ENCODE measurements at places on chromosomes 3 and 15.

DNA sequence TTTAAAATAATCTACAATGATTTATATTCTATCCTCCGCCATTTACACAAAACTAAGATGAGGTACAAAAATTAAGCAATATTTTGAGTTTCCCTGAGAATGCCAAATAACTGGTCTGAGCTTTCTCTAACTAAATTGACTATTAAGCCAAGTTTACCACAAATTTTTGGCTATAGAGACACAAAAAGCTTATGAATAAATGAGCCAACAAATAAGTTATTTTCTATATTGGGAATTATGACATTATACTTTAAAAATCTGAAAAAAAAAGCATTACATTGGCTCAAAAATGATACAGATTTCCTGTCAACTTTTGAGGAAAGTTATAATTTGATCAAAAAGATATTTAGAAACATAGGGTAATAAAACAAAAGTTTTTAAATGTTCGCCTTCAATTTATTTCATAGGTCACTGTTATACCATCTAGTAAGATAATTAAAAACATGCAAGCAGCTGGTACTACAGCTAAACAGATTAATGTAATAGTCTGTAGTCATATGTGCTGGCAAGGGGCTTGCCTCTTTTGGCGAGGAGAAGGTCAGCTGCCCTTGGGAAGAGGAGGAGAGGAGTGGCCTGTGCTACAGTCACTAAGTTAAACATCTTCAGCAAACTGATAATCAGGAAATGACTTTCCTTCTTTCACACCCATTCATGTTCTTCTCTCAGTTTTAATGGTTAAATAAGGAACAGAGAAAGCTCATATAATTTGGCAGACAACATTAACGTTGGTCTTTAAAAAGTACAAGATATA is 318.5 kb downstream of the TBC1D5 start:
- peak; percentile 33 for DNase-seq

DNA sequence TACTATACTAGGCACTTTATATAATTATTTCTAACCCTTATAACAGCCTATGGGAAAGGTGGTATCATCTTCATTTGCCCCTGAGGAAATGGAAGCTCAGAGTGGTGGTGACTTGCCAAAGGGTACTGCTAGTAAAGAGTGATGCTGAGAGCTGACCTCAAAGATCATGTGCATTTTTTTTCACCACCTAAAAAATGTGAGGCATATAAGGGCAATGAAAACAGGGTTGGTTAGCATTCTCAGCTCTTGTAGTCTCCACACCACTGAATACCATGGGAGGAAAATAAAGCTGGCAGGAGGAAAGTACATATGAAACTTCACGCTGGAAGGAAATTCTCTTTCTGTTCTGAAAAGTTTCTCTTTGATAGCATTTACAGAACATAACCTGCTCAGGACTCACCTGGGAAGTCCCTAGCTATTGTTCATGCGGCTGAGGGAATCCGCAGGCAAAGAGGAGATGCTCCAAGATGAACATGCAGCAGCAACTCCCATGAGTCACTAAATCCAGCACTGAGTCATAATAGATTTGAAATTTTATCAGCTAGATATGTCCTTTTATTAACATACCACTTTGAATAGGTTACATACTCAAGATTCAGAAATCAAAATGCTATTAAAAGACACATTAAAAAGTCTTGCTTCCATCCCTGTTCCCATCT is 17.3 kb downstream of the FAIM start:
- no peak for DNase-seq

DNA sequence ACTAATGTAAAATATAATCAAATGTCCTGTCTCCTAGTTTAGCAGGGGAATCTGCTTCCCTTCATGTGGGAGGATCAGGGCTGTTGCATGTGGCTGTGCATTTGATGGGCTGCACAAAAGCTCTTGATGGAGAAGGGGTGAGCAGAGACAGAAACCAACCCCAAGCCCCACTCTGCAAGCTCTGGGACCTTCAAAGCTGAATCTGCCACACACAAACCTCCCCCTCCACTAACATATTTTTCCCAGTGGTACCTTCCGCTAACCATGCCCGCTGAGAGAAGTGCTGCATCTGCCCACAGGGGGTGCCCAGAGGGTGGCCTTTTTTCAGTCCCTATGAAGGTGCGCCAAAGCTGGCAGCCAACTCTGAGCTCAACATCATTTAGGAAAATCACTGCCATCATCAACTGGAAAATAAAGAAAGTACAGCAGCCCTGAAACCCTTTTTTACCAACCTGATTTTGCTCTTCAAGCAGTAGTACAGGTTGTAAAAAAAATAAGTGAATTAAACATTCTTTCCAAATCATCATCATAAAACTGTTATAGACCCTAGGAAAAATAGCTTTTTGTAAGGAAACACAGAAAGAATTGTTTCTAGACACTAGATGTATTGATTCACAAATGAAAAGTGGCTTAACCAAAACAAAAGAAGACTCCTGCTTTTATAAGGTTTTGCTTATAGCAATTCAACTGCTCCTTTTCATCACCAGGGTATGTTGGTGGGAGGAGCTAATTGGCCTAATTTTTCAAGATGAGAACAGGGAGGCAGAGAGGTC is 97.0 kb downstream of the HHLA2 start:
- no peak for DNase-seq

GRCh38 chr15:58490086-58490887 is 58.5 kb downstream of the LIPC start:
- no peak for DNase-seq

DNA sequence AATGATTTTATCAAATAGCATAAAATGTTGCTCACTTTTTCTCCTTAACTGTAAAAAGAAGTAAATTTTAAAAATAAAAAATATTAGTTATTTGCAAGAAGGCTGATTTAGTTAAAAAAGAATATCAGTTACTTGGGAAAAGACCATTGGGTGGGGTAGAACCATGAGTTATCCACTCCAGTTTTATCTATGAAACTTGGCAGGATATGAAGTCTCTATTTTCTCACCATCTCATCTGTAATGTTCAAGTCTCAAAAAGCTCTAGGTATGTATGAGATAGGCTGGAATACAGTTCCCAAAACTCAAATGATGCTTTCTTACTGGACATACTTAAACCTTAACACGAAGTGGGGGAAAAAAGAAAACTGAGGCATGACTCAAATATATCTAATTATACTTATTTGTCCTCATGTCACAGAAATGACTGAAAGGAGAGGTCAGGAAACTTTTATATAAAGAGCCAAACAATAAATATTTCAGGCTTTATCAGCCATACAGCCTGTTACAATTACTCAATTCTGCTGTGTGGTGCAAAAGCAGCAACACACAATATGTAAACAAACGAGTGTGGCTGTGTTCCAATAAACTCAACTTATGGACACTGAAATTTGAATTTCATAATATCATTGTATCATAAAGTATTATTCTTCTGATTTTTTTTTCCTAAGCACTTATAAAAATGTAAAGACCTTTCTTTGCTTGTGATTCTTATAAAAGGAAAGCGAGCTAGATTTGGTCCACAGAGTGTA is 131.8 kb downstream of the TBL1XR1 start:
- no peak for DNase-seq

GRCh38 chr15:38622304-38622703 is 57.7 kb upstream of the RASGRP1 start:
- no peak for DNase-seq

DNA sequence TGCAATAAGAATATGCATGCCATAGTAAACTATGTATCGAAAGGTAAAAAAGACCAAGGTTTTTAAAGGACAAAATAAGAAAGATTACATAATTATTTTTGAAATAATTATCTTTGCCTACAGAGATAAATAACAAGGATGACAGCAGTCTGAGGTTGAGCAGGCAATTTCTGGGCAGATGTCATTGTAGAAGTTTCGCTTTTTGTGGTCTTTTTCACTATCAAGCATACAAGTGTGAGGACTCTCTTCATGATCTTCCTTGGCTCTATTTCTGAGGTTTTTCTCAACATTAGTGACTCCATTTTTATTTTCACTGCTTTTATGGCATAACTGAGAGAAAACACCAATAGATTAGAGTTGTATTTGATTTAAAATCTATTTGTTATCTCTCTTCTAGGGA is 1337.9 kb upstream of the EPHA6 start:
- DNase-seq, result no peak

DNA sequence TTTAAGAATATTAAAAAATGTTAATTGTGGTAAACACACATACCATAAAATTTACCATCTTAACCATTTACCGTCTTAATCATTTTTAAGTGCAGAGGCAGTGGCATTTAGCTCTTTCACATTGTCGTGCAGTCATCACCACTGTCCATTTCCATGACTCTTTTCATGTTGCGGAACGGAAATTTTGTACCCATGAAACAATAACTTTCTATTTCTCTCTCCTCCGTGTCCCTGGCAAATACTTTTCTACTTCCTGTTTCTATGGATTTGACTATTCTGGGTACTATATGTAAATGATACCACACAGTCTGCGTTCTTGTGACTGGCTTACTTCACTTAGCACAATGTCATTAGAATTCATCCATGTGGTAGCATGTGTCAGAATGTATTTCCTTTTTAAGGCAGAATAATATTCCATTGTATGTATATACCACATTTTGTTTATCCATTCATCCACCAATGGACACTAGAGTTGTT is 27.9 kb downstream of the AKAP13 start:
- no peak for DNase-seq

DNA sequence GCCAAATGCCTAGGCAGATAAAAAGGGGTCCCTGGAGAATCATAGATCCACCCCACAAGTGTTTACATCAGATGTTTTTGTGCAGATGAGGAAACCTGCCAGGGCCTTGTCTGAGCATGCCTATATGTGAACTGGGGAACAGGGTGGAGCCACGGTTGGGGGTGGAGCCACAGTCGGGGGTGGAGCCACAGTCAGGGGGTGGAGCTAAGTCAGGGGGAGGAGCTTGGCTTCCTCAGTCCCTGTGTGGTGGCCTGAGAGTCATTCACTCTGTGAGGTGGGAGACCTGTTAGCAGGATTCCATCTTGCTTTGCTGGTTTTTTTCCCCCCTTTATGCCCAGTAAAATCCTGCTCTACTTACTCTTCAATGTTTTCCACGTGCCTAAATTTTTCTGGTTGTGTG is 57.8 kb upstream of the TGFBR2 start:
- DNase-seq, result no peak

GRCh38 chr15:92662762-92663161 is 7.2 kb upstream of the FAM174B start:
- DNase-seq, result no peak

DNA sequence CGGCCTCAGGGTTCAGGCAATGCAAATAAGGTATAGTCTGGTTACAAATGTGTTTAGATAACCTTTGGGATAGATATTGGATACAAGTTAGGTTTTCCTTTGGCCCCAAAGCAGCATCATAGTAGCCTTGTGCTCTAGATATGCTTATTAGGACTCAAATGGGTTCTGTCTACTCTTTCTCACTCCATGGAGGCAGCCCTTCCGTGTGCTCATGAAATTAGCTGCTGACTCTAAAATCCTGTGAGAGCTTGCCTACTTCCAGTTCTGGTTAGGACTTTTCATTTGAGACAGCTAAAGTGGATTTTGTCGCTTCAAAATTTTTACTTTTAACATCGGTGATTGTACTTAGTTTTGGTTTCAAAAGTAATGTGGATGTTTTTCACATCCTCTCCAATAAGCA is 1.6 kb downstream of the CDV3 start:
- DNase-seq, result no peak

GRCh38 chr3:137771401-137772213 is 7.5 kb downstream of the SOX14 start:
- DNase-seq, result no peak

DNA sequence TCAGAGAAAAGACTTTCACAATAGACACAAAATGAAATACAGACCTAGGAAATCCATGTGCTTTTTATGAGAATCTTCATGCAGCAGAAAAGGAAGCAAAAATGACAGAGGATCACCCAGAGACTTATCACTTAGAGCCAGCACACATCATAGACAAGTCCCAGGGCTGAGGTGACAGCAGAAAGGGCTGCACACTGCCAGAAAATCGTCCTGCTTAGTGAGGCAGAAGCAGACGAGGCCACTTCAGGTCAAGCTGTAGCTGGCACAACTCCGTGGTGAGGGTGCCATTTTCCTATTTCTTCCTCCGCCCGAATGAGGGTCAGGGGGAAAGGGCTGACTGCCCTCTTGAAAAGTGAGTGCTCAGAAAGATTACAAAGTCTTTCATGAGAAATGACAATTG is 95.9 kb upstream of the TNIK start:
- DNase-seq, result no peak

DNA sequence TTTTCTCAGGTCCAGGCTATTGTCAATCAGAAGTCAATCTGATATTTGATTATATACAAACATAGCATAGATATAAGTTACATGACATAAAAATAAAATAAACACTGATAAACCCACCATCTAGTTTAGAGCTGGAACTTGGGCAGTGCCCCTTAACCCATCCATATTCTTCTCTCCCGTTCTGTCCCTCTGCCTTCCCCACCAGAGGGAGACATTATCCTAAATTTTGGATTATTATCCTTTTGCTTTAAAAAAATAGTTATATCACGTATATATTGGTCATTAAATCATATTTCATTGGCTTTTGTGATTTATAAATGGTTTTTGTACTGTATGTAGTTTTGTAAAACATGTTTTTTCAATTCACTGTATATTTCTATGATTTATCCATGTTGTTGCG is 107.9 kb downstream of the GMPS start:
- DNase-seq, result no peak

- DNase-seq, result no peak
Measured at GRCh38 chr15:67501836-67502461, 19.0 kb upstream of the C15orf61 start.

- no peak for DNase-seq
Measured at GRCh38 chr15:37481126-37481525, 380.8 kb upstream of the MEIS2 start.

GRCh38 chr15:75647370-75648155 is at the start of gene SNX33:
SNX33 (plus strand) TSS chr15:75647912; CDS start chr15:75649103, 1,191 bp downstream.
- peak; percentile 91 for DNase-seq

DNA sequence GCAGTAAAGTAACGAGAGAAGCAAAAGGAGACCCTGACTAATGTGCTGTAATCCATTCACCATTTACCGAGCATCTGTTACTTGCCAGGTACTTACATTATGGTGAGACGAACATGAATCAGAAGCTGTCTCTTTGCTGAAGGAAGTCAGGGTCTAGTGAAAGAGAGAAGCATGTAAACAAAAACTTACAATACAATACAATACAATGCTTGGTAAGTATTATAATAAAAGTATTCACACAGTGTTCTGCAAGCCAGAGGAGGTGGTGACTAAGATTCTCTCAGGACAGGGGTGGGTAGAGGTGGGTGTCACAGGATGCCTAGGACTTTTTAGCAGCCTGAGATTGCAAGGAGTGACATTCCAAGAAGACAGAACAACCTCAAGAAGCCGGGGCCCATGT is 50.2 kb upstream of the MGA start:
- no peak for DNase-seq

DNA sequence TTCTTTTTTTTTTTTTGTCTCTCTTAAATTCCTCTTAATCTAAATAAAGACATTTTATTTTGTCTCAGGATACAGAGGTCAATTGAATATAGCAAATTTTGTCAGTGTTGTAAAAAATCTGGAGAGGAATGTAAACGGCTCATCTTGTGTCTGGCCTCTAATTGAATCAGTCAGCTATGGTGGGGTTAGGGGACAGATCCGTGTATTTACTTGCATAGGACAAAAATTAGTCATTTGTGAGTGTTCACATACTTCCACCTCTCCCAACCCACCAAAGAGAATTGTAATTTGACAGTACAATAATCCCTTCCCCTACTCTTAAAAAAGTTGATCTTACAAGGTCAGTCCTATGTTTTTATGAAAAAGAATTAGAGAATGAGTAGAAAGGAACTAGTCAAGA is 18.3 kb downstream of the PPARG start:
- DNase-seq, result no peak

GRCh38 chr3:19232566-19232965 is 84.3 kb downstream of the KCNH8 start:
- DNase-seq, result no peak

- DNase-seq, result no peak
Measured at GRCh38 chr15:31270767-31271166, 55.9 kb upstream of the KLF13 start.

GRCh38 chr3:102810937-102811336 is 376.1 kb downstream of the ZPLD1 start:
- no peak for DNase-seq

All from heart left ventricle (tissue), 16 donors.